Epithelial cell of umbilical artery (primary cell): ENCODE measurements at places on chromosomes 6 and 20. TPM values are rescaled to one million over a fixed set of nuclear protein-coding genes. Genes with fewer than 3 reads are reported as not detected.

Gene TRIM40
- total RNA-seq, result not detected in 2 replicates

Gene CLVS2
- total RNA-seq, result not detected in 2 replicates

Gene FILIP1
- 12.2 and 16.2 TPM in 2 replicates for total RNA-seq

Gene SMOC2
- not detected in 2 replicates for total RNA-seq

Gene UBR2
- 19.5 and 26.3 TPM in 2 replicates for total RNA-seq

Gene GTPBP2
- 28.6 and 47.4 TPM in 2 replicates for total RNA-seq

Gene HRH3
- total RNA-seq, result not detected in 2 replicates

Gene ARHGAP40
- total RNA-seq, result under 0.01 TPM in 1 of 2 replicates, not detected in the other

Gene FAM229B
- 5.3 and 10.1 TPM in 2 replicates for total RNA-seq

Gene GPR63
- total RNA-seq, result under 0.01 TPM in 1 of 2 replicates, not detected in the other

Gene GLP1R
- not detected in 2 replicates for total RNA-seq
